ENCODE measurements at places on chromosomes 1 and 21. TPM values are rescaled to one million over a fixed set of nuclear protein-coding genes. Genes with fewer than 3 reads are reported as not detected.

GRCh38 chr1:36764798-36765197 lies 269.5 kb downstream of the GRIK3 start:
- H3K27ac ChIP-seq, result no peak overlapping the region
- no peak overlapping the region for H3K4me3 ChIP-seq
- no peaks in the 10 kb centered on the region for H3K36me3 ChIP-seq
- peaks cover 14% of the 10 kb centered on the region for H3K27me3 ChIP-seq
- no peaks in the 10 kb centered on the region for H3K4me1 ChIP-seq
- DNase-seq, result no peak

DNA sequence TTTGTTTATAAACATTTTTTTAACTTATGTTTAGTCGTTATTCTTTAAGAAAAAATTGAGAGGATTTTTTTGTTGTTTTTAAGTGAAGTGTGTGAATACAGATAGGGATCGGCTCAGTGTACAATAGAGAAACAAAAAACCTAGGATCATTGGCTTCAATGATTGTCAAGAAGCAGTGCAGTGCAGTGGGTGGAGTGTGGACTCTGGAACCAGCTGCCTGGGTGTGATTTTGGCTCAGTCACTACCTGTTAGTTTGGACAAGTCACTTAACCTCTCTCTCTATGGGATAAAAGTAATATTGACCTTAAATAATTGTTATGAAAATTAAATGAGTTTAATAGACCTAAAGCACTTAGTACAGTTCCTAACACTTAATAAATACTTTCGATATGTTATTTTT lies 41.3 kb downstream of the SCCPDH start:
- no peak overlapping the region for H3K4me3 ChIP-seq
- H3K27ac ChIP-seq, result no peak overlapping the region
- no peak for DNase-seq
- H3K36me3 ChIP-seq, result peaks cover 29% of the 10 kb centered on the region
- H3K27me3 ChIP-seq, result no peaks in the 10 kb centered on the region
- H3K4me1 ChIP-seq, result peaks cover 12% of the 10 kb centered on the region

- H3K4me3 ChIP-seq, result no peak overlapping the region
- no peak for DNase-seq
- H3K27me3 ChIP-seq, result no peaks in the 10 kb centered on the region
- no peak overlapping the region for H3K27ac ChIP-seq
- H3K4me1 ChIP-seq, result peaks cover 26% of the 10 kb centered on the region
Measured at GRCh38 chr1:164718821-164719220, 159.8 kb downstream of the PBX1 start.

DNA sequence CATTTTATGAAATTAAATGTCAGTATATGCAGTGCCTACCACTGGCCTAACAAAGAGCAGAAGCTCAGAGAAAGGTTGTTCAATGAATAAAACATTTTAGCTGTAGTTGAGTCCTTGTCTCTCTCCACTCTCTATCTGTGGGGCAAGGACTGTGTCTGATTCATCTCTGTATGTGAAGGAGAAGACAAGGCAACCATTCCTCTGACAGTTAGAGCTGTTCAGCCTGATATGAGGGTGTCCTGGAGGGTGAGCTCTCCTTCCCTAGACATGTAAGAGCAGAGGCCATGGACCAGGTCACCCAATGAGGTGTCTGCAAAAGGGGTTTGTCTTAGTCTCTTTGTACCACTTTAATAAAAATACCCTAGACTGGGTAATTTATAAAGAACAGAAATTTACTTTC lies 4.5 kb upstream of the PDZK1IP1 start:
- DNase-seq, result no peak
- H3K4me1 ChIP-seq, result peaks cover 33% of the 10 kb centered on the region
- H3K36me3 ChIP-seq, result no peaks in the 10 kb centered on the region
- H3K27me3 ChIP-seq, result peaks cover 9% of the 10 kb centered on the region
- no peak overlapping the region for H3K4me3 ChIP-seq

GRCh38 chr1:51750218-51750617 lies 128.3 kb downstream of the NRDC start:
- DNase-seq, result peak; percentile 35
- no peak overlapping the region for H3K27ac ChIP-seq
- H3K27me3 ChIP-seq, result no peaks in the 10 kb centered on the region
- peaks cover 1% of the 10 kb centered on the region for H3K4me1 ChIP-seq
- no peak overlapping the region for H3K4me3 ChIP-seq

DNA sequence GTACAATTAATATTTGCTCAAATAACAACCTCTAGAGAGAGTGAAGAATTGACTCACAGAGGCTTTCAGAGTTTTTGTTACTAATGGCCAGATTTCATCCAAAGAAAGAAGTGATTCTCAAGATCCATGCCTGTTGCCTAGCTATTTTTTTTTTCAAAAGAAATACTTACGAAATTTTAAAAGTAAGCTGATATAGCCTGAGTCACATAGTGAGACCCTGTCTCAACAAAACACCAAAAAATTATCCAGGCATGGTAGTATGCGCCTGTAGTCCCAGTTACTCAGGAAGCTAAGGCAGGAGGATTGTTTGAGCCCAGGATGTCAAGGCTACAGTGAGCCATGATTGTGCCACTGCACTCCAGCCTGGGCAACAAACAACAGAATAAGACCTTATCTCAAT lies 14.6 kb downstream of the PALMD start:
- DNase-seq, result peak; percentile 21
- peak overlapping the region; percentile 78 for H3K27ac ChIP-seq
- no peak overlapping the region for H3K4me3 ChIP-seq
- peaks cover 29% of the 10 kb centered on the region for H3K4me1 ChIP-seq
- H3K36me3 ChIP-seq, result peaks cover 6% of the 10 kb centered on the region

DNA sequence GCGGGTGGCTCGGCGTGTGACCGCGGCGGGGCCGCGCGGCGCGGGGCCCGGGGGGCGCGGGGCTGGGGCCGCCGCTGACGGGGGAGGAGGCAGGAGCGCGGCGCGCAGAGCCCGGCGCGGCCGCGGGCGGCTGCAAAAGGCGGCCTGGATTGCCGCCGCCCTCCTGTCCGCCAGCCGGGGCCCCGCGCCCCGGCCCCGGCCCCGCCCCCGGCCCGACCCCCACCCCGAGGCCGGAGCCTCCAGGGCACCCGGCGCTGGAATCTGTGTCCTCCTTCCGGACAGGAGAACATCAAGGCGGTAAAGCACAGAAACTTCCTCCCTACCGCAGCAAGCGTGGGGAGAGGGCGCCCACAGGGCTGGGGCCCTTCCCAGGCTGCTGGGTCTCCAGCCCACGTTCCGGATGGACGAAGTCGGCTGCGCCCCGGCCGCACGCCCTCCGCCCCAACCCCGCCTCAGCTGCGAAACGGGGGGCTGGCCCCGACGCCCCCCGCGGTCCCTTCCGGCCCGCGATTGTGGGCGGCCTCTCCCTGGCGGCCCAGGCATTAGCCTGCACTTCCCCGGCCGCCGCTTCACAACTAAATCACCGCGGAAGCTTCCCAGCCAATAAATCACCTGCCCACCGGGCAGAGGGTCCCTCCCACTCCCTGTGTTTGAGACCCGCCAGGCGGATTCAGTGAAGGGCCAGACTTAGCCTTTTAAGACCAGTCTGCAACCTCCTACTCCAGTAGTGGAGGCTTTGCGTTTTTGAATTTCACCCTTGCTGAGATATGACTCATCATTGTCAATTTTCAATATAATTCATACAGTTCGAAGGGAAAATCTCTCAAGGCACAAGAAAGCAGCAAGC lies 106.0 kb downstream of the SLC45A1 start:
- peaks cover 7% of the 10 kb centered on the region for H3K36me3 ChIP-seq
- H3K4me3 ChIP-seq, result no peak overlapping the region

DNA sequence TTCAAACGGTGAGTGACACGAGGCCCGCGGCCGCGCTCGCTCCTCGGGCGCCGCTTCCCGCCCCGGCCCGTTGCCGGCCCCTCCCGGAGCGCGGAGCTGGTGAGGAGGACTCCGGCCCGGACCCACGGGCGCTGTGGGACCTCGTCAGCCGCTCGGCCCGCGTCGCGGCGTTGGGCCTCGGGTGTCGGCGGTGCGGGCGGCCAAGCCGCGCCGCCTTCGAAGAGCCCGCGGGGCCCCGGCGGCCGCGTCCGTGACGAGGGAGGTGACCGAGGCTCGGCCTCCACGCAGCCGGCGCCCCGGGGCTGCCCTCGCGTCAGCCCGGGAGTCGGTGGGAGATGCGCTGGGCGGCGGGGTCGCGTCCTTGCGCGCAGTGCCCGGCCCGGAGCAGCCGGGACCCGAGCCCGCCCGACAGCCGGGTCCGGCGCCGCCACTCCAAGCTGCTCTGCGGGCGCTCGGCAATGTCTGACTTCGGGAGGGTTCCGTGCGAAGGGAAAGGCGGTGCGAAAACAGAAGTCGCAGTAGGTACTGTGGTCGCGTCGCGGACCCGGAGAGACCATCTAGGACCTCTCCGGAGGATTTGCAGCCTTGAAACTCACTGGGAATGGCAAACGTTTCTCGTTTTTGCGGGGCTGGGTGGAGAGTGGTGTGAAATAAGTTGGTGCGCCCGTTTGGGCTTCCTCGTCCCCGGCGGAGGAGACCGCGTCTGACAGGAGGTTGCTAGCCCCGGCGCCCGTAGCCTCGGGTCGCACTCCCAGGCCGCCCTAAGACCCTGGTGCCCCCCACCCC lies 829 bp downstream of the SPEN start:
- peak overlapping the region; percentile 97 for H3K27ac ChIP-seq
- peaks cover 6% of the 10 kb centered on the region for H3K36me3 ChIP-seq
- DNase-seq, result peak; percentile 32
- H3K4me3 ChIP-seq, result peak overlapping the region; percentile 82

DNA sequence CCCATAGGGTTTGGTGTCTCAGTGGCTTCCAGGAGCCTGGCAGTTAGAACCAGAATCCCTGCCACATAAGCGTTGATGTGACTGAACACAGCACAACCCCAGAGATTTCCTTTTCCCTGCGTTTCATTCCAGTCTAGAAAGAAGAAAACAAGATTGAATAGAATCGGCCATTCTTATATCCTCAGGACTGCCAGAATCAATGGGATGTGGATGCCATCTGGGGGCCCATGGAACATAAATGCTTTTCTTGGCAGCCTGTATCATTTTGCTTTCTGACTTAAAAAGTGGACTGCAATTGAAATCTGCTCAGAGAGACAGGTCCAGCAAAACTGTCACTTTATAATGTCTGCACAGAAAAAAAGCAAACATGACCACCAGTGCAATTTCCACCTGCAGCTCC lies 80.3 kb downstream of the DISC1 start:
- H3K4me1 ChIP-seq, result peaks cover 17% of the 10 kb centered on the region
- no peaks in the 10 kb centered on the region for H3K36me3 ChIP-seq
- H3K27ac ChIP-seq, result no peak overlapping the region

DNA sequence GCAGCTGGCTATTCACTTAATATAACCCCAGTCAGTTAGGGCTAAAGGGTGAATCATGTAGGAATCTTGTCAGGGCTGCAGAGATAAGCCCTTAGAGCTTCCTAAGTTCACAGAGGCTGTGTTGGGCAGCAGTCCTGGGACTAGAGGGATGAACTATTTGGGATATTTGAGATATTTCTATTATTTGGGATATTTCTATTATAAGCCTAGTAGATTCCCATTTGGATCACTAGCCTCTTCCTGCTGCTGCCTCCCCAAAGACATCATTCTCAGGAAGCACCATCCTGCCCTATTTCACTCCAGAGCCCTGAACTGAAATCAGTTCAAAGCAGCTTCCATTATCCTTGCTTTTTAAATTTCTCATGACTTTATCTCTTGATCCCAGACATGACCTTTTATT lies 501.3 kb downstream of the NUF2 start:
- H3K27ac ChIP-seq, result peak overlapping the region; percentile 65
- H3K27me3 ChIP-seq, result no peaks in the 10 kb centered on the region
- H3K36me3 ChIP-seq, result no peaks in the 10 kb centered on the region
- H3K4me1 ChIP-seq, result peaks cover 8% of the 10 kb centered on the region
- no peak overlapping the region for H3K4me3 ChIP-seq

- no peak overlapping the region for H3K27ac ChIP-seq
- H3K4me1 ChIP-seq, result peaks cover 17% of the 10 kb centered on the region
- H3K27me3 ChIP-seq, result no peaks in the 10 kb centered on the region
- H3K4me3 ChIP-seq, result no peak overlapping the region
Measured at GRCh38 chr21:36199021-36199420, 42.4 kb downstream of the DOP1B start.

DNA sequence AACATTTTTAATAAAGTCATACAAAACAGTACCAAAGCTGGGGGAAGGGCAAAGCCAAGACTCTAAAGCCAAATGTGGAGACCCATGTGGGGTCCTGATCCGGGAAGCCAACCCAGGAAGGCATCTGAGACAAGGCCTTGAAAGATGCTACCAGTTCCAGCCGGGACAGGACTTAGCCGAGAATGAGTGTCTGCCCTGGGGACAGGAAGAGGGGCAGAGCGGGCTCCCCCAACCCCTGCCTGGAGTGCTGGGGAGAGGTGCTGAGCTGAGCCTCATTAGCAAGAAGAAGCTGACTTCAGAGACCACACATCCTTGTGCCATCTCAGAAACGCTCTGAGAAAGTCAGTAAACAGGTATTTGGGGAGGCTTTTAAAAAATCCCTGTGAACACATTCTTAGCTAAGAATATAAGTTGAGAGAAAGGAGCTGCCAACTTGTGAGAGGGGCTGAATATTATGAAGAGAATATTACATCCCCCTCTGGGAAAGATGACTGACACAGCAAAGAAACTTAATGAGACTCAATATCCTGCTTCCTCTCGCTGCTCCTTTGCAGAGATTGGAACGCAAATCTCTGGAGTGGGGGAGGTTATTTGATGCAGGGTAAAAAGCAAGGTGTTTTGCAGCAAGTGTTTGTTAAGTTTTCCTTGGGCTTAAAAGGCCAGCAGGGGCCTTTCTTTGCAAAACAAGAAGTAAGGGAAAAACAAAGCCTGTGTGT lies 103.3 kb upstream of the KCND3 start:
- DNase-seq, result no peak
- H3K27ac ChIP-seq, result no peak overlapping the region
- H3K4me1 ChIP-seq, result no peaks in the 10 kb centered on the region
- no peak overlapping the region for H3K4me3 ChIP-seq

- no peak overlapping the region for H3K4me3 ChIP-seq
- no peaks in the 10 kb centered on the region for H3K27me3 ChIP-seq
- H3K36me3 ChIP-seq, result peaks cover 11% of the 10 kb centered on the region
- peaks cover 12% of the 10 kb centered on the region for H3K4me1 ChIP-seq
- no peak for DNase-seq
Measured at GRCh38 chr1:20993716-20994575, 182.8 kb downstream of the EIF4G3 start.

DNA sequence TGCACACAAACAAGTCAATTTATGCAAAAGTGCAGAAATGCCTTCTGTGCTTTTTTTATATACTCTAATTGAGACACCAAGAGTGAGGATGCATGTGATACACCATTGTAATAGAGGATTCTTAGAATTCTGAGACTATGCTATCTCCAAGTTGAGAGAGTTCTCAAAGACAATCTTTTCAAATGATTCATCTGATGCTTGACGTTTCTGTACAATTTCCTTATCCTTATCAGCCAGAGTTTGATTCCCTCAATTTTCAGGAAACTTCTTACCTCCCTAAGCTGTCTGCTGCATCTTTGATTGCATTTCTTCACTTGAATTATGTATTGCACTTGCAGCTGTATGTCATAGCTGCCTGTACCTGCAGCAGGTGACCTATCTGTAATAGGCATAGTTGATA lies 211.3 kb upstream of the SPAG17 start:
- no peak overlapping the region for H3K4me3 ChIP-seq
- H3K27ac ChIP-seq, result no peak overlapping the region
- H3K4me1 ChIP-seq, result no peaks in the 10 kb centered on the region

Gene HIPK1
- total RNA-seq, result 50.2 TPM

Gene SERINC2
- 117 TPM for total RNA-seq

Gene LORICRIN
- not detected for total RNA-seq

Data from MCF 10A (cell line).